Upper lobe of left lung (tissue), 6 donors: ENCODE measurements at places on chromosomes 5 and 9. TPM values are rescaled to one million over a fixed set of nuclear protein-coding genes. Genes with fewer than 3 reads are reported as not detected.

DNA sequence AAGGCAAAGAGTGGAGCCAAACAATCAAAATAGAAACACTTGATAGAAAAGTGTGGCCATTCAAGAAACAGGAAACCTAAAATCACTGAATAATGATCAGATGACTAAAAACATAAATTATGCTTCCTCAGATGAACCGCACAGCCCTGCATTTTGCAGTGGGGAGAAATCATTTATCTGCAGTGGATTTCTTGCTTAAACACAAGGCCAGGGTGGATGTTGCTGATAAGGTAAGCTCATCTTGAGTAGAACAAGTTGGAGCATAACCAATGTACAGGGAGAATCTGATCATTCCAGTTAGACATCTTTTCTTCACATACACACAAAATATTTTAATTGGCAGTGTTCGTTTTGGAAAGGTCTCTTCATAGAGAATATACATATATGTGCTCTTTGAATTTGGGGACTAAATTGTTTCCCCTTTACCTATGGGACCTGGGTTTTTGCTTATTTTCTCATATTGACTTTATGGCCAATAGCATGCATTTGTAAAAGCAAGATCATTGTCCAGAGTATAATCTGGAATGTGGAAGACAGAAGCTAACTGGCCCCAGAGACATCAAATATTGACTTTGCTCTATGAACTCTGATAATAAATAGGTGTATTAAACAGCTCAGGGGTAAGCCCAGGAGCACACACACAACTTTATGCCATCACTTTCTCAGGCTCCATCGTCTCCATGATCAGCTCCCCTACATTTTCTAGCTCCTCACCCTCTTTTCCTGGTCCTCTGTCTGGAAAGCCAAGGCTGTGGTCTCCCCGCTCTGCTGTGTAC lies 9.1 kb downstream of the ANKDD1B start:
- peaks cover 29% of the 10 kb centered on the region for H3K4me1 ChIP-seq
- H3K4me3 ChIP-seq = no peak overlapping the region
- H3K27me3 ChIP-seq = no peaks in the 10 kb centered on the region
- DNase-seq = no peak
- H3K27ac ChIP-seq = no peak overlapping the region

The IFNB1 gene
- total RNA-seq = not detected

DNA sequence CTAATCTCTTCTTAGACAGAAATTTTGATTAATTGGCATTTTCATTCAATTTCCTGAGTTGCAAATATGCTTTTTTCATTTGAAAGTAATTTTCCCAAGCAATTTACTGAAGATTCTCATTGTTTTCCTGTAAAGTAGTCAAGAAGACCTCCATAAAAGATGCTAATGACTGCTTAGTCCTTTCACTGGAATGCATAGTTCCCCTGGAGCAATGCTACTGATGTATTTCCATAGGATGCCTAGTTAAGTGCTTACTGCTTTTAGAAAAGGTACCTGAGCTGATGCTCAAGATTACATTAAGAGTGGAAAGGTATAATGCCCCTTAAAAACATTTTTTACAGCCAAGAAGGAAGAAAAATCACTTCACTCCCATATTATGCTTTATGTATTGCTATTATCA lies 109.2 kb upstream of the EMB start:
- H3K27ac ChIP-seq = no peak overlapping the region
- no peaks in the 10 kb centered on the region for H3K27me3 ChIP-seq
- DNase-seq = no peak

- no peaks in the 10 kb centered on the region for H3K27me3 ChIP-seq
- H3K4me1 ChIP-seq = no peaks in the 10 kb centered on the region
- DNase-seq = no peak
- H3K36me3 ChIP-seq = no peaks in the 10 kb centered on the region
- no peak overlapping the region for H3K27ac ChIP-seq
These were observed 526.1 kb downstream of the TMEM38B start for GRCh38 chr9:106220415-106220814.

The ADGRD2 gene
- total RNA-seq = not detected

GRCh38 chr5:104987074-104987473 lies 1424.5 kb upstream of the NUDT12 start:
- no peak overlapping the region for H3K27ac ChIP-seq
- no peak overlapping the region for H3K4me3 ChIP-seq
- no peaks in the 10 kb centered on the region for H3K27me3 ChIP-seq
